Activated CD4-positive, alpha-beta T cell treated with anti-CD3 and anti-CD28 coated beads, Interleukin-2, amount 50 U/mL, for 16 hours (primary cell): ENCODE measurements at places on chromosomes 1 and 21.

- DNase-seq = no peak
Observed at GRCh38 chr1:2880812-2881295, 79.4 kb upstream of the TTC34 start.

- DNase-seq = no peak
Observed at GRCh38 chr1:56151402-56151801, 428.0 kb downstream of the PLPP3 start.

DNA sequence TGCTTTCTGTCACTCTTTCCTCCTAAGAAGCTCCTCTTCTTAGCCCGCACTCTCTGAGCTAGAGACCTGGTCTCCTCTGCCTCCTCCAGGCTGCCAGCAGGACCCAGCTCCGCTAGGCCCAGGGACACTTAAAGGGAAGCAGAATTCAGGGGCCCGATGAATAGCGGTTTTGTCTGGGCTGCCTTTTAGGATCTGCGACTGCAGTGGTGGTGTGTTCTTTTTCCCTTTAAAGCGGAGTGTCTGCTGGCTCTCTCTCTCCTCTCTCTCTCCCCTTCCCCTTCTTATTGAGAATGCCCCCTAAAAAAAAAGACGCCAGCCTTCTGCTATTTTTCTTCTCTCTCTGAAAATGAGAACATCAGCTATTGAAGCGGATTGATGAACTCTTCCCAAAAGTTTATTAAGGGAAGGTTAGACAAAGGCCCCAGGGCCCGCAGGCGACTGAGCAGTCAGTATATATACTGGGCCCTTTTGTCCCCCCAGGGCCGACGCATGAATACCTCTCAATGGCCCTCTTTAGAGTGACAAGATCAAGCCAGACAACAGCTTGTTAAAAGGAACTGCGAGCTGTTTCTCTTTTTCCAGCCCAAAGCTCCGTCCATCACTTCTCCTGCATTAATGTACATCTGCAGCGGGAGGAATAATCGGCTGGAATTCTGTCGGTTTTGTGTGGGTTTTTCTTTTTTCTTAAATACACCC, 27.0 kb downstream of the PAX7 start:
- DNase-seq = no peak

GRCh38 chr1:208569181-208569580, 325.0 kb upstream of the PLXNA2 start:
- no peak for DNase-seq

DNA sequence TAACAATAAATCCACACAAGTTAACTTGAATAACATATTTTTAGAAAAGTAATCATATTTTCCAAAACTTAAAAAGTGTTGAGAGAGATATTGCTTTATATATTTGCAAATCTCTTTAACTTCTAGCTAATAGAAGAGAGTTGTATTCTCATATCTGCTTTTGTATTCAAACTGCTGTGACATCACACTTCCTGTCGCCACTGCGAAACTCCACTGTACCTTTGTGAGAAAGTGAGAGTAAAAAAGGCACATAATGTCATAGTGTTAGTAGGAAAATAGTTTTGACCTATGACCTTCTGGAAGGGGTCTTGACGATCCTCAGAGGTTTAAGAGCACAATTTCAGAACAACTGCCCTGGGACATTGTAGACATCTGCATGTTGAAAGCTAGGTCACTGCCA, 21.6 kb downstream of the AK5 start:
- DNase-seq = no peak

DNA sequence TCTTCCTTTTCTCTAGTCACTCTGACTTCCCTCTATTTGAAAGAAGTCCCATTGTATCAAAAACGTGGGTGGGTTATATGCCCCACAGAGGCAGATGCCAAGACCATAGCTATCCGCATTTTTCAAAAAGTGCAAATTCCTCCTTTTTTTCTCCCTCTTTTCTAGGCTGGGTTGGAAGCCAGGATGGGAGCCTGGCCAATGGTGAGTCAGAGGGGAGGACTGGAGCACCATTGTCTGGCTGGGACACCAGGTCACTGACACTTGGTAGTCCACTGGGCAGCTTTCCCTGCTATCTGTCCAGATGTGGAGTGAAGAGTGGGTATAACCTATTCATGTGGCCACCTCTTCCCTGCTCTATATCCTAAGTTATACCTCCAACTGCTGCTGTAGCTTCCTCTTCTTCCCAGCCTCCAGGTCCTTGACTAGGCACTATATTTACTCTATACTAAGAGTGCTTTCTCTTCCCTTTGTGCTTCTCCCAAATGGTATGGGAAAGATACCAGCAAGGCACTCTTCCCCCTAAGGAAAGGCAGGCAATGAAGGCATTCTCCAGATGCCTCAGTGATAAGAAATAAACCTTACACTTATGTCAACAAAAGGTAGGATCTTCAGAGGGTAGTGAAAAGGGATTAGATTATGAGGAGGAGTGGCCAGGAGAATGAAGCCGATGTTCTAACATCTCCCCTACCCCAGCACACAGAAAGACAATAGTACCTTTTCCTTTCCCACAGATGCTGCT, 12.9 kb downstream of the PI4KB start:
- no peak for DNase-seq

DNA sequence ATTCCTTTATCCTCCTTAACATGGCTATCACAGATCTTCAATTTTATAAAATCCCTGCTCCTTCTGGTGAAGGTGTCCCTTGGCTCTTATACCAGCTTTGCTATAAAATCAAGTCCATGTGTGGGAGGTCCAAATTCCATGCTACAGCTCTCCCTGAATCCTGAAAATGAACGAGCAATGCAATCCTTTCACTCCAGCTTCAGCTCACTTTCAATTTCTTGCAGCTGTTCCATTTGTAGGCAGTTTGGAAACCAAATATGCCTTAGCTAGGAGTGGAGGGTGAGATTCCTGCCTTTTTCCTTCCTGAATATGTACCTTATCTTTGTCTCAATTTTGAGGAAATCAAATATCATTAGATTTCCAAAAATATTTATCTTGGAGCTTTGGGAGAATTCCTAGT, 402.6 kb downstream of the TTLL7 start:
- DNase-seq = no peak

DNA sequence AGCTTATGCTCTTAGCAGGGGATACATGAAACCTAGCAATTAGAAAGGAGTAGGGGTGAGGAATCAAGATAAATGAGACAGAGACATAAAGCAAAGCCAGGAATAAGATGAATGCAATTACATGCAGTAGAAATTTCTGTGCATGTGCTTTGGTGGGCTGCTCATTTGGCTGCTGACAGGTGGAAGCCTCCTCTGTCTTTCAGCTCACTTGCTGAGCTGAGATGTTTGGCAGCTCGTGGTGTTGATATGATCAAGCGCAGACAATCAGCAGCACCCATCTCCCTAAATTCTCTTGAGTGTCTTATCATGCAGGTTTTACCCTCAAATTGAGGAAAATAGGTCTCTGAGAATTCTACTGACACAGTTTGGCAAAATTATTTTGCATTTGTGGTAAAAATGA, 108.3 kb upstream of the CD34 start:
- no peak for DNase-seq

GRCh38 chr1:4517186-4517954, 137.0 kb upstream of the AJAP1 start:
- DNase-seq = no peak

DNA sequence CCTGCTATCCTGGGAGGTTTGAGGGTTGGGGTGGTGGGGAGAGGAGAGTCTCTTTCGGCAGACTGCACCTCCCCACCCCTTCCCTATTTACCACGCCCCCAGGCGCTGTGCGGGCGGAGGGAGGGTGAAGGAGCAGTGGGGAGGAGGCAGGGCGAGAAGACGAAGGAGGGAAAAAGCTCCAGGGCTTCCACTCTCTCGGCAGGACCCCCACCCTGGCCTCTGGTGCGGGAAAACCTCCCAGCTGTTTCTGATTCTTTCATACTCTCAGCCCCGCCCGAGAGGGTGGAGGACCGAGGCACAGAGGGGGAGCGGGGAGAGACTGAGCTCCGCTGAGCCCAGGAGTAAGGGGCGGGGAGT, 866 bp upstream of the WNT2B start:
- no peak for DNase-seq

DNA sequence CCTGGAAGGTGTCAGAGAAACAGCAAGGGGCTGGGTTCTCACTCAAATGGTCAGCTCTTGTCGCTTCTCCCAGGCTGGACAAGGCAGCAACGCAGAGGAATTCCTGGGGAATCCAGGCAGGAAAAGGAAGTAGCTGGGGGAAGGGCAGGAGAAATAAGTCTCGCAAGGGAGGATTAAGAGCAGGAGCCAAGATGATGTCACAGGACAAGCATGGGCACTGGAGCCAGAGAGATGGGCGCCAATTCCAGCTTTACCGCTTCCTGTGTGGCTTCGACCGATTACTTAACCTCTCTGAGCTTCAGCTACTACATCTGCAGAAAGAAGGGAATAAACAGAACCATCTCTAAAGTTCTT, 70.5 kb downstream of the SSBP3 start:
- no peak for DNase-seq

GRCh38 chr1:9338397-9339246, 45.9 kb downstream of the SPSB1 start:
- DNase-seq = no peak

- DNase-seq = peak; percentile 1
Observed at GRCh38 chr1:201882665-201883132, 6.0 kb upstream of the SHISA4 start.

DNA sequence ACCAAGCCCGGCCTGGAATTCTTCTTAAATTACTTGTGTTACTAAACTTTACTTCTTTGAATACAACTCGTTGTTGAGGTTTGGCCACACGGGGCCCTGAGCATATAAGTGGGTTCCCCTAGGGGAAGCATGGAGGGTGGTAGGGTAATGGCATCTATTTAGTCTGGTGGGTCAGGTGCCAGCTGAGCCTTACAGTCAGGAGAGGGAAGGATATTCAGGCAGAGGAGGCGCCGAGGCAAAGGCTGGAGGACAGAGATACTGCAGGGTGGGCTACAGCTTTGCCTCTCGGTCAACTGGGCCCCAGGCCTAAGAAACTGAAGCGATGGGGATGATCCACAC, 424 bp upstream of the NECAP2 start:
- DNase-seq = peak; percentile 5

- peak; percentile 30 for DNase-seq
Observed at GRCh38 chr1:246012341-246012740, 494.7 kb downstream of the SMYD3 start.

GRCh38 chr1:13922466-13923110, 222.6 kb downstream of the PRDM2 start:
- no peak for DNase-seq

DNA sequence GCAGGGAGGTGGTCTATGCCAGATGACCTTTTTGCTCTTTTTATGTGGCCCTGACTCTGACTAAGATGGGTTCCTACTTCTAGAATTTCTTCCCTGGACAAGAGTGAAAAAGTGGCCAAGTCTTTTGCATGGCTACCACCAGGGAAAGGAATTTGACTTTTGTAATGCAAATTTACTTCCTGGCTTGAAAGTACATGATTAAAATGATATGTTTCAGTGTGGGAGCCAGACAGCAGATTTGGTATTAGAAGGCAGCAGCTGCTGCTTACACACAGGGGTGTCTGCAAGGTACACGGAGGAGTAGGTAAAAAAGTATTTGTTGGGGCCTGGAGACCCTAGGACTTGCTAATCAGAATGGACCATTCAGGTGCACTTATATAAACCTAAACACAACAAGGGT, 78.4 kb downstream of the KCND3 start:
- no peak for DNase-seq

- DNase-seq = peak; percentile 69
Observed at GRCh38 chr1:150567717-150568593, 11.5 kb downstream of the MCL1 start.
